ENCODE measurements at places on chromosomes 7 and 10.
A peak's percentile ranks its signal among the peaks of the same experiment; 100 is the strongest.

- DNase-seq, result no peak
Measured at GRCh38 chr10:116472891-116473290, 45.2 kb downstream of the PNLIPRP3 start.

GRCh38 chr7:47479821-47480575 is 101.9 kb downstream of the TNS3 start:
- no peak for DNase-seq

DNA sequence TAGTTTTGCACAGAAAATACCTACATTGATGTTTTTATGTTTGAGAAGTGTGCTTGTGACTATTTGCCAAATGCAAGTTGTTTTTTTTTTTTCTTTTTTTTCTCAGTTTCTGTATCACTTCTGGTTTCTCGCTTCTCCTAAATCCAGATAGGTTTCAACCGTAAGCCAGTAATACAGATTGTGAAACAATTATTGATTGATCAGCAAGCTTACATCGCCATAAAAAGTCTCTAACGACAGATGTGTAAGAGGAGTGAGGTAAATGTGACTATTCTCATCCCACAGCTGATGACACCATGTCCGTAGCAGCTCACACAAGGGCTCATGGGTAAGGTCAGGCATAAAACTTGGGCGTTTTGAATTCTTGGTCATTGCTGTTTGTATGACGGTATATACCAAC is 202.8 kb upstream of the AKR1E2 start:
- DNase-seq, result no peak

DNA sequence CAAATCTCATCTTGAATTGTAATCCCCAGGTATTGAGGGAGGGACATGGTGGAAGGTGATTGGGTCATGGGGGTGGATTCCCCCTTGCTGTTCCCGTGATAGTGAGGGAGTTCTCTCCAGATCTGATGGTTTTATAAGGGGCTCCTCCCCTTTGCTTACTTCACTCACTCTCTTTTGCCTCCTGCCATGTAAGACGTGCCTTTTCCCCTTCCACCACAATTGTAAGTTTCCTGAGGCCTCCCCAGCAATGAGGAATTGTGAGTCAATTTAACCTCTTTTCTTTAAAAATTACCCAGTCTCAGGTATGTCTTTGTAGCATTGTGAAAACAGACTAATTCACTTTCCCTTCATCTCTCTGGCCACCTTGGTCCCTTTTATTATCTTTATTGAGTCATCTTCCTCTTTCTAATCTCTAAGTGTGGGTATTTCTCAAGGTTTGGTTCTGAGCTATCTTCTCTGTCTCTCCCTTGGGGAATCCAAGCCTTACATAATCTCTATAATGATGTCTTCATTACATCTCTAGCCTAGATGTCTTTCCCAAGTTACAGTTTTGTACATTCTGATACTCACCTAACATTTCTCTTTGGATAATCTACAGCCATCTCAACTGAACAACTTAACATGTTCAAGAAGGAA is 99.1 kb upstream of the JCAD start:
- no peak for DNase-seq

DNA sequence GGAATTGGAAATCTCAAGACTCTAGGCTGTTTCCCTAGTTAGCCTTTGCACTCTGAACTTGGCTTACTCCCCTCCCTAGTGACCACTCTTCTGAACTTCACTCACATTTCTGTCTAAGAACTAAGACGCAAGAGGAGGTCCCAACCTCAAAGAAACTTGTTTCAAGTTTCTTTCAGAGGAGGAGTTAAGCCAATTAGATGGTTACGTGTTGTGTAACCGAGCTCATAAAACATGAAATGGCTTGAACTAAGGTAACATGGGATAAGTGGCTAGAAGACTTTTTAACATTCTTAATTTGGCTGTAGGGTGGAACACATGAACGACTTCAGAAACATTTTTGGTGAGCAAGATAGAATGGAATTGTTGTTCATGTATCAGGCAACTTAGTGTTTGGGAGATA is 39.5 kb upstream of the SEC61G start:
- DNase-seq, result no peak

DNA sequence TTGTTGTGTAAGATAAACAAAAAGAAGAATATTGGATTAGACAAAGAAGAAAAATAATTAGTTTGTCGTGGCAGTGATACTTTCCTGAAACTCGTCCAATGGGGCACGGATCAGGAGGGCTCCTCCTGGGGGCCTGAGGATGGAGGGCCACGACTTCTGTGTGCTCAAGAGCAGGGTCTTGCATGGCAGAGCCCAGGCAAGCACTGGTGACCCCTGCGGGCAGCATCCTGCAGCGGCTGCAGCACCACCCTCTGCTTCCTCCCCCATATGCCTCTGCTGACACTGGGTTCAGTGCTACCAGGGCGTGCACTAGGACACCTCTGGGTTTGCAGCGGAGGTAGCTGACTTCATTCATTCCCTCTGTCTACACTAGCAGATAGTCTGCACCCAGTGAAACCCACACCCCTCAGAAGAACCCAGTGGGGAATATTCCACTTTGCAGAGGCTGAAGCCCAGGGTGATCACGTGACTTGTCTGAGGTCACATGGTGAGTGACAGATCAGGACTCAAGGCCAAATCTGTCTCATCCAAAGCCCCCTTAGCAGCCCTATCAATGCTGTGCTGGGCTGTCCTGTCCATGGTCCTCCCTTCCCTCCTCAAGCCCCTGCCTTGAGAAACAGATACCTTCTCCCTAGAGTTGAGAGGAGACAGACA is 375.5 kb downstream of the TCERG1L start:
- DNase-seq, result no peak

- DNase-seq, result no peak
Measured at GRCh38 chr10:103105462-103105861, 87.6 kb downstream of the NT5C2 start.

DNA sequence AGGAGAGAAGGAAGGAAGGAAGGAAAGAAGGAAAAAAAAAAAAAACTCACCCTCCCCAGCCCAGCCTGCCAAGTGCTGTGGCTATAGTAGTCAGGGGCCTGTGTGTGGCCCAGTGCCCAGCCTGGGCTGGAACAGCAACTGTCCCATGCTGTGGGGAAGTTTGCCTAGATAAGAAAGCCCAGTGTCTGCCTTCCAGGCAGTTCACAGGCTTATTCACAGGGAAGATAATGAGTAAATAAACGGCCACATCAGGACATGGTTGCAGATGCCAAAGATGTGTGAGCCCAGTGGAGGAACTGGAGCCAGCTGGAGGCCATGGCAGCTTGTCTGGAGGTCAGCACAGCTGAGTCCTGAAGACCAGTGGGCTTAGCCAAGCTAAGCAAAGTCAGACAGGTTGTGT is 132.4 kb upstream of the FOXK1 start:
- no peak for DNase-seq

DNA sequence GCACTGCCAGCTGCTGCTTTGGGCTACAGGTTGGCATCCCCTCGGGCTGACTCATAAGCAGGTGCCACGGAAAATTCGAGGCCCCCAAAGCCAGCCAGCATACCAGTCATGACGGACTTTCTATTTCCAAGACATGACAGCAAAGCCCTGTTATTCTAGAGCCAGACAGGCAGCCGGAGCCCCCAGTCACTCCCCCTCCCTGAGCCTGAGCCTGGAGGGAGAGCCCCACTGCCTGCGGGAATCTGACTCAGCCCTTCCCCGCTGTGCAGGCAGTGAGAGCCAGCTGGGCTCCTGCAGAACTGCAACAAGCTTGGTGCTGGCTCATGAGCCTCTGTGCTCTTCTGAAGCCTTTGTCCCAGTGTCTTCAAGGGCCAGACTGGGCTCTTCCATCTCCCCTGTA is 15.8 kb downstream of the BTBD16 start:
- DNase-seq, result peak; percentile 48

- DNase-seq, result peak; percentile 55
Measured at GRCh38 chr7:43721193-43721806, 8.0 kb downstream of the COA1 start.

- no peak for DNase-seq
Measured at GRCh38 chr10:35898716-35899440, 256.8 kb upstream of the FZD8 start.

- DNase-seq, result no peak
Measured at GRCh38 chr7:82566752-82567151, 123.2 kb upstream of the CACNA2D1 start.

DNA sequence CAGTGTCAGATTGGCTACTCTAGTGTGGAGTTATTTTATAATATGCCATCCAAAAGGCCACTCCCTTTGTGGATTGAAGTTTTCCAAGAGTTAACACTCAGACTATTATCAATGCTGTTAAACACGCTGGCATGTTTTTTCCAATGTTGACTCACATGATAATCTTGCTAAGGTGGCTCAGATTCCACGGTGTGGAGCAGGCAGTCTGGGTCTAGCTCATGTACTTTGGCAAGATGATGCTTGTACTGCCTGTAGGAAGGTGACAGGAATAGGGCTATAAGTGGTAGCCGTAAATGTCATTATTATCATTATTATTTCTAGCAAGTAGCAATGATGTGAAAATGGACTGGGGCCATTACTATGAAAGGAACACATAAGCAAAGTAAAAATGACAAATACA is 79.4 kb upstream of the TBX20 start:
- no peak for DNase-seq

DNA sequence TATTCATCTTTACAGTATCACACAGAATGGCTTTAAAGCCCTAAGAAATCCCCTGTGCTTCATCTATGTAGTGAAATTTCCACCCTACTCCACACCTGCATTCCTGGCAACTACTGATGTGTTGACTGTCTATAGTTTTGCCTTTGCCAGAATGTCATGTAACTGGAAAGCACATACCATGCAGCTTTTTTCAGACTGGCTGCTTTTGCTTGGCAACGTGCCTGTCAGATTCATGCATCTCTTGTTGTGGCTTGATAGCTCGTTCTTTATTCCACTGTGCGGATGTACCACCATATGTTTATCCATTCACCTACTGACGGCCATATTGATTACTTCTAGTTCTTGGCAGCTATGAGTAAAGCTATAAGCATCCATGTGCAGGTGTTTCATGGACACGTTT is 30.6 kb downstream of the RBM17 start:
- peak; percentile 66 for DNase-seq
